ENCODE measurements at places on chromosomes 13 and 19. TPM values are rescaled to one million over a fixed set of nuclear protein-coding genes. Genes with fewer than 3 reads are reported as not detected.

The CGB5 gene
- total RNA-seq, result not detected

The GAPDHS gene
- 0.54 TPM for total RNA-seq

The CACNA1A gene
- total RNA-seq, result 16.8 TPM

GRCh38 chr19:58356766-58357480 is 3.6 kb upstream of the A1BG start:
- DNase-seq, result no peak
- no peaks in the 10 kb centered on the region for H3K4me1 ChIP-seq
- H3K4me3 ChIP-seq, result peak overlapping the region; percentile 33
- H3K27ac ChIP-seq, result no peak overlapping the region

Measured in Peyer's patch (tissue), 4 donors.